Naive B cell (primary cell): ENCODE measurements at places on chromosomes 4 and X.
A peak's percentile ranks its signal among the peaks of the same experiment; 100 is the strongest.

DNA sequence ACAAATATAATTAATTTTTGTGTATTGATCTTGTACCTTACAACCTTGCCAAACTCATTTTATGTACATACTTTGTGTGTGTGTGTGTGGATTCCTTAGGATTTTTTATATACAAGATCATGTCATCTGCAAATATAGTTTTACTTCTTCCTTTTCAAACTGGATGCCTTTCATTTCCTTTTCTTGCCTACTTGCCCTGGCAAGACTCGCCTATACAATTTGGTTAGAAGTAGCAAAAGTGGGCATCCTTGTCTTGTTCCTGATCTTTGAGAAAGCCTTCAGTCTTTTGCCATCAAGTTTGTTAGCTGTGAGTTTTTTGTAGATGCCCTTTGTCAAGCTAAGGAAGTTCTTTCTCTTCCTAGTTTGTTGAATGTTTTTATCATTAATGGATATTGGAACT, 30.5 kb downstream of the RUFY3 start:
- H3K4me3 ChIP-seq, result no peak overlapping the region
- no peak for DNase-seq
- H3K27me3 ChIP-seq, result no peaks in the 10 kb centered on the region
- peaks cover 6% of the 10 kb centered on the region for H3K36me3 ChIP-seq
- H3K4me1 ChIP-seq, result peaks cover 29% of the 10 kb centered on the region

GRCh38 chr4:88297212-88297516, 12.8 kb upstream of the PPM1K start:
- no peaks in the 10 kb centered on the region for H3K4me1 ChIP-seq
- DNase-seq, result no peak
- no peaks in the 10 kb centered on the region for H3K36me3 ChIP-seq
- H3K27me3 ChIP-seq, result no peaks in the 10 kb centered on the region
- no peak overlapping the region for H3K27ac ChIP-seq
- no peak overlapping the region for H3K4me3 ChIP-seq

DNA sequence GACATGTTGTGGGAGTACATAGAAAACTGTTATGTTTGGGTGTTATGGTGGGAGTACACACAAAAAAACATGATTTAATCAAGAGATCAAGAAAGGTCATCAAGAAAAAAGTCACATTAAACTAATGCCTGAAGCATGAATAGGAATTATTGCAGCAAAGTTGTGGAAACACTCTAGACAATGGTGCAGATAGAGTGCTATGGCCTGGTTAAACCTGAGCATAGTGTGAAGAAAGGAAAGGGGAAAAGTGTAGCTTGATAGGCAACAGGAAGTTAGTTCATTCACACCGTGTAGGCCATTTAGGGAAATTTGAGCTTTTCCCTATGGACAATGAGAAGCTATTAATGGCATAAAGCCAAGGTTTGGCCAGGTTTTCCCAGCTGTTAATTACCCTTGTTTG, 162.1 kb upstream of the EMCN start:
- H3K4me1 ChIP-seq, result no peaks in the 10 kb centered on the region
- H3K27ac ChIP-seq, result no peak overlapping the region
- no peak for DNase-seq
- H3K4me3 ChIP-seq, result no peak overlapping the region
- no peaks in the 10 kb centered on the region for H3K27me3 ChIP-seq

- H3K4me3 ChIP-seq, result no peak overlapping the region
- no peaks in the 10 kb centered on the region for H3K36me3 ChIP-seq
- H3K27me3 ChIP-seq, result no peaks in the 10 kb centered on the region
- H3K27ac ChIP-seq, result peak overlapping the region; percentile 21
Observed at GRCh38 chr4:168917138-168917779, 92.8 kb downstream of the CBR4 start.

DNA sequence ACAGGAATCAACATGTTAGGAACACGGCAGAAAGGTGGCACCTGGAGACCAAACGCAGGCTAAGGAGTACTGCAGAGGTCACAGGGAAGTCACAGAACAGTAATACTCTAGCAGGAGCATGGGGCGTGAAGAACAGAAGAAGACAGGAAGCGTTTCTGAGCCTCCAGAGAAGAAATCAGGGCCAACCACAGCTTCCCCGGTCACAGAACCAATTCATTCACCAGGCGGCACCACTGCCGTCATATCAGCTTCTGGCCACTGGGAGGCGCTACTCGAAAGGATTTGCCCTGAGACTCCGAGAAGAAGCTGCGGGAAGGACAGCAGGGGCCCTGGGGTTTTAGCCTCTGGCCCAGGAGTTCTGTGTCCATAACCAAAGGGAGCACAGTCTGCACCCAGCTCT, 78.0 kb upstream of the DRD5 start:
- no peaks in the 10 kb centered on the region for H3K27me3 ChIP-seq
- H3K4me3 ChIP-seq, result no peak overlapping the region
- H3K27ac ChIP-seq, result no peak overlapping the region
- H3K36me3 ChIP-seq, result no peaks in the 10 kb centered on the region

DNA sequence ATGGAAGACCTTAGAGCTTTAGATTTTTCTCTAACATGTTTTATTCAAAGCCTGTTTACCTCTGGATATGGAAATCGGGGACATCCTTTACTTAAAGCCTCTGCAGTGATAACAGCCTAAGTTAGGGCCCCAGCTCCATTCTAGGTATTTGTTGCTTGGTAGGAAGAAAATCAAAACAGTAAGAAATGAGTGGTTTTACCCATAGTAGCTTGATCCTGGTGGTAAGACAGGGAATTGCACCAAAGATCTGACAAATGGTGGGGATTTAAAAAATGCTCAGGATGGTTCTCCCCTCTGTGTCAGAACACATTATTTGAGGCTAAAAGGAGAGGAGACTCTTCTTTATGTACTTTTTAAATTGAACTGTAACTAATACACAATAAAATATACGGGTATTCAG, 52.4 kb downstream of the AFF2 start:
- no peaks in the 10 kb centered on the region for H3K27me3 ChIP-seq
- no peaks in the 10 kb centered on the region for H3K4me1 ChIP-seq
- no peak overlapping the region for H3K4me3 ChIP-seq
- H3K27ac ChIP-seq, result no peak overlapping the region

- DNase-seq, result no peak
- no peaks in the 10 kb centered on the region for H3K27me3 ChIP-seq
- H3K4me1 ChIP-seq, result no peaks in the 10 kb centered on the region
Observed at GRCh38 chr4:52407545-52407944, 251.6 kb downstream of the USP46 start.

- no peak for DNase-seq
- H3K27me3 ChIP-seq, result no peaks in the 10 kb centered on the region
- no peak overlapping the region for H3K27ac ChIP-seq
- no peaks in the 10 kb centered on the region for H3K4me1 ChIP-seq
Observed at GRCh38 chr4:141569141-141569540, 67.2 kb upstream of the IL15 start.

DNA sequence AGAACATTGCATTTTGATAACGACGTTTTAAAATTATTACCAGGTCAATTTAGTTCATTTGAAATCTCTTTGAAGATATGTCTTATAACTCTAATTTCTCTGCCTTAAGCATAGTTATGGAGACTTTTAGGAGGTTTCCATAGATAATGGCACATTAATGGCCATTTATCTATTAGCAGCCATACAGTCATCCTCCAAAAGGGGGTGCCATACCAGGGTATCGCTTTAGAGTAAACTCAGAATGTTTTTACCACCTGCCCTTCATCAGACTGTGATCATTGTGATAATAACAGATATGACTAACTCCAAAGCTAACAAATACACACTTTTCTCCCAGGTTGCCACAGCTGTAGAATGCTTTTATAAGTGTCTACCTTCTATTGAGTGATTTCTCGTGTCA, 461.5 kb downstream of the FSTL5 start:
- no peaks in the 10 kb centered on the region for H3K4me1 ChIP-seq
- H3K36me3 ChIP-seq, result no peaks in the 10 kb centered on the region
- no peak overlapping the region for H3K4me3 ChIP-seq
- no peak for DNase-seq

DNA sequence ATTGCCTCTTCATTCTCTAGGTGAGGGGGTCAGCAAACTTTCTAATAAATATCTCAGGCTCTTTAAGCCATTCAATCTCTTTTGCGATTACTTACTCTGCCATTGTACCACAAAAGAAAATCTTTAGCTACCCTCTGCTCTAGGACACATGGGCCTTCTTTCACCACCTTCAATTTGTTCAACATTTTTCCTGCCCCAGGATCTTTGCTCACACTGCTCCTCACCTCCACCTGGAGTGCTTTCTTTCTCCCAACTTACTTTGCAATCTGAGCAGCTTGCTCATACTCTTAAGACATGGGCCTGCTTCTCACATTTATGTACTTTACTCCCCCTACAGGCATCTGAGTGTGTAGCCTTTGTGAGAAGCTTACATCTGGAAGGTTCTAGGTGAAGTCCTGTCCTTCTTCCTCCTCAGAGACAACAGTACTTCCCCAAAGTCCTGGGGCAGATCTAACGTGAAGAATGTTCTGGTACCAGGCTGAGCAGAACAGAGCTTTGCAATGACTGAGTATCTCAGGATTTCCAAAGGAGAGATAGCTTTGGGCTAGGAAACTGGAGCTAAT, 55.0 kb upstream of the PRDM5 start:
- H3K4me3 ChIP-seq, result no peak overlapping the region
- DNase-seq, result no peak
- H3K27ac ChIP-seq, result no peak overlapping the region
- no peaks in the 10 kb centered on the region for H3K36me3 ChIP-seq
- no peaks in the 10 kb centered on the region for H3K27me3 ChIP-seq
- no peaks in the 10 kb centered on the region for H3K4me1 ChIP-seq

DNA sequence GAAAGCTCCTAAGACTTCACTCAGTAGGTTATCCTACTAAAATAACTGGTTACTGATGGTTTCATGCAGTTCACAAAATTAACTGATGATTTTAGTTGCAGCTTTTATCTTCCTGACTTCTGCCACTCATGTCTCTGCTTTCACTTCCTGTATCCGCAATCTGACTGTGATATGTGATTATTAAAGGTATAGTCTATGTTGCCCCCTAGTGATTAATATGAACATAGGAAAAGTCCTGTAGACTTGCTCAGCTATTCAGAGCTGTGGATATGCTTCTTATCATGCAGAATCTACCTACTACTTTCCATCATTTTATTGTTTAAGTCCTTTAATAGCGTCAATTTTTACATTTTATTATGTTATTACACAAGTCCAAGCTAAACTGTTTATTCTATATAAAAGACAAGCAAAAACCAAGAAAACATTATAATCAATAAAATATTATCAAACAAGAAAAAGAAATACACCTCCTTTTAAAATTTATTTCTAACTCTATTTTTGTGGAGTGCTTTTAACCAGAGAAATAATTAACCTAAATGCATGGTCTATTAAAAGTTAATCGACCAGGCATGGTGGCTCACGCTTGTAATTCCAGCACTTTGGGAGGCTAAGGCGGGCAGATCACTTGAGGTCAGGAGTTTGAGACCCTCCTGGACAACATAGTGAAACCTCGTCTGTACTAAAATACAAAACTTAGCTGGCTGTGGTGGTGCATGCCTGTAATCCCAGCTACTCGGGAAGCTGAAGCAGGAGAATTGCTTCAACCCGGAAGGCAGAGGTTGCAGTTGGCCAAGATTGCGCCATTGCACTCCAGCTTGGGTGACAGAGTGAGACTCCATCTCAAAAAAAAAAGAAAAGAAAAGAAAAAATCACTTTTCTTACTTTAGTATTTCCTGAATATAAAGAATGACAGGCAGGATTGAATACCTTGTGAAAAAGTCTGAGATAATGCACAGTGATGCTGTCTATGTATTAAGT, 40.4 kb upstream of the TLR2 start:
- no peak overlapping the region for H3K27ac ChIP-seq
- peaks cover 21% of the 10 kb centered on the region for H3K4me1 ChIP-seq
- peak; percentile 72 for DNase-seq
- no peaks in the 10 kb centered on the region for H3K27me3 ChIP-seq
- H3K4me3 ChIP-seq, result no peak overlapping the region

- no peaks in the 10 kb centered on the region for H3K27me3 ChIP-seq
- no peaks in the 10 kb centered on the region for H3K4me1 ChIP-seq
- H3K27ac ChIP-seq, result no peak overlapping the region
- peaks cover 8% of the 10 kb centered on the region for H3K36me3 ChIP-seq
- H3K4me3 ChIP-seq, result no peak overlapping the region
Observed at GRCh38 chrX:71515038-71515396, 17.9 kb upstream of the OGT start.

DNA sequence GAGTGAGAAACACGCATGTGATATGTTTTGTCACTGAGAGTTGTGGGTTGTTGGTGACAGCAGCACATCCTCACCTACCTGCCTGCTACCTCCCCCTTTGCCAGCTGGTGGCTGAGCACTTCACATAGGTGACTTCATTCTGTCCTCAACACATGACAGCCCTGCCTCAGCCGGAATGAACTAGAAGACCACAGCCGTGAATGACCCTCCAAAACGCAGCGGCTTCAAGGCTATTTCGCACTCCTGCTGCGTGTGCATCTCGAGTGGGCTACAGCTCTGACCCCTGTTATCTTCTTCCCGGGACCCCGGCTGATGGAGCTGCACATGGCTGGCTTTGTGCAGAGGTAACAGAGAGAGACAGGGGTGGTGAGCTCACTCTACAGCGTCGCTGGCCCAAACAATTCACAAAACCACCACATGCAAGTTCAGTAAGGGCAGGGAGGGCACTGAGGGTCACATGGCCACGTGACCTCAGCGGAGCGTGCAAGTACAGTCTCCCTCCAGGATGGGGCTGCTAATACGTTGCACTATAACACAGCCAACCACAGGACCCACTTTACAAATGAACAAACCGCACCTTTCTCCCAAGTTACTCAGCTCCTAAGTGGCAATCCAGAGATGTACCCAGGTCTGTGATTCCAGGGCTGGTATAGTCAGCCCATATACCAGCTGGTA, 6.3 kb upstream of the PPP2R2C start:
- H3K27me3 ChIP-seq, result peaks cover 38% of the 10 kb centered on the region
- no peak overlapping the region for H3K4me3 ChIP-seq
- no peaks in the 10 kb centered on the region for H3K4me1 ChIP-seq
- DNase-seq, result no peak

GRCh38 chr4:142043509-142043908, 407.1 kb downstream of the IL15 start:
- no peak overlapping the region for H3K4me3 ChIP-seq
- H3K36me3 ChIP-seq, result no peaks in the 10 kb centered on the region
- DNase-seq, result no peak
- H3K4me1 ChIP-seq, result no peaks in the 10 kb centered on the region

DNA sequence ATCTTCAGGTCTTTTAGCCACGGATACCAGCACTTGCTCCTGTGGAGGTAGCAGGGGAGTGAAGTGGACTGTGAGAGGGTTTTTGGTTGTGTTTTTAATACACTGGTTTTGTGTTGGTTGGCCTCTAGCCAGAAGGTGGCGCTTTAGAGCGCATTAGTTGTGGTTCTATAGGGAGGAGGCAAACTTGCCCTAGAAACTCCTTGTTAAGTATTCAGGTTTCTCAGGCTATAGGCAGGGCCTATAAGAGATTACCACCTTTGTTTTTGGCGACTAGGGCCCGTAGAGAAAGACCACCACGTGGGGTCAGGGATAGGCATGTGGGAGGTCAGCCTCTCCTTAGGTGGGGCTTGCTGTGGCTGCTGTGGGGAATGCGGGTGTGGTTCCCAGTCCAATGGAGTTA, 221.6 kb upstream of the SPANXN4 start:
- H3K4me1 ChIP-seq, result no peaks in the 10 kb centered on the region
- H3K27ac ChIP-seq, result no peak overlapping the region
- H3K4me3 ChIP-seq, result no peak overlapping the region

- peaks cover 39% of the 10 kb centered on the region for H3K4me1 ChIP-seq
- no peak overlapping the region for H3K4me3 ChIP-seq
- DNase-seq, result no peak
- H3K27me3 ChIP-seq, result no peaks in the 10 kb centered on the region
- H3K27ac ChIP-seq, result no peak overlapping the region
Observed at GRCh38 chr4:150131581-150132228, 53.5 kb downstream of the DCLK2 start.

- no peak for DNase-seq
- no peak overlapping the region for H3K4me3 ChIP-seq
- H3K27ac ChIP-seq, result no peak overlapping the region
- no peaks in the 10 kb centered on the region for H3K4me1 ChIP-seq
- H3K36me3 ChIP-seq, result no peaks in the 10 kb centered on the region
Observed at GRCh38 chr4:89909889-89910288, 15.2 kb downstream of the MMRN1 start.
